ENCODE measurements at places on chromosomes 4 and X. TPM values are rescaled to one million over a fixed set of nuclear protein-coding genes. Genes with fewer than 3 reads are reported as not detected.

DNA sequence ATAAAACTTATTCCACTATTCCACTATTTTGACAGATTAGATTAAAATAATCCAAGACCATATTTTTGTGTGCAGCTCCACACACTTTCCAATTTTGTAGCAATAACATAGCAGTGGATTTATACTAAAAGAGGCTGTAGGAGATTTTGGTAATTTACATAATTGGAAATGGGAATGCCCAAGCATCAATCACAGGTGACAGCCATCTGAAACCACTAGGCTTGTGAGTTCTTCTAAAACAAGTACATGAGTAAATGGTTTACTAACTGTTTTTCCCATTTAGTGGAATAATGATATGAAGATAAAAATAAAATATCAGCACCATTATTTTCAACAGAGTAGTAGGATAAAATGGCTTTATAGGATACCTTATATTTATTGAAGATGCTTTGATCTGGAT, 4.4 kb downstream of the ANK2 start:
- peaks cover 16% of the 10 kb centered on the region for H3K4me1 ChIP-seq
- no peaks in the 10 kb centered on the region for H3K27me3 ChIP-seq
- no peak overlapping the region for H3K27ac ChIP-seq
- H3K4me3 ChIP-seq = no peak overlapping the region
- H3K36me3 ChIP-seq = no peaks in the 10 kb centered on the region

- no peak overlapping the region for H3K27ac ChIP-seq
- no peak overlapping the region for H3K4me3 ChIP-seq
- no peaks in the 10 kb centered on the region for H3K27me3 ChIP-seq
- no peaks in the 10 kb centered on the region for H3K36me3 ChIP-seq
- no peaks in the 10 kb centered on the region for H3K4me1 ChIP-seq
- DNase-seq = no peak
Measured at GRCh38 chr4:181830404-181831035, 412.7 kb upstream of the TENM3 start.

DNA sequence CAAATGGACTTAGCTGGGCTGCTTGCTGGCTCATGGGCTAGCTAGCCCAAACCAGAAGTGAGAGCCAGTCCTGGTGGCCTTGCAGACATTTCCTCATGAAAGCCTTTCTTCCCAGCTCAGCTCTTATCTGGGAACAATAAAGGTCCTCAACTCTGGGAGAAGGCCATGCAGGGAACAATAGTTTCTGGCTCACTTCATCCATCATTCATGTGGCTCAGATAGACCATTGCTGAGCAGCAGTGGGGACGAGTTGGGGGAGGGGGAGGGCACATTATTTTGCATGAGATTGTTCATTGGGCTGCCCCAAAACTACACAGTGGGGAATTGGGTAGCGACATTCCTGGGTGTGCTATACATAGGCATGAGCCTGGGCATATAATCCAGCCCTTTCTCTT, 47.6 kb downstream of the NHSL2 start:
- H3K4me3 ChIP-seq = no peak overlapping the region
- H3K27ac ChIP-seq = no peak overlapping the region
- no peaks in the 10 kb centered on the region for H3K27me3 ChIP-seq
- DNase-seq = no peak
- H3K4me1 ChIP-seq = peaks cover 17% of the 10 kb centered on the region

DNA sequence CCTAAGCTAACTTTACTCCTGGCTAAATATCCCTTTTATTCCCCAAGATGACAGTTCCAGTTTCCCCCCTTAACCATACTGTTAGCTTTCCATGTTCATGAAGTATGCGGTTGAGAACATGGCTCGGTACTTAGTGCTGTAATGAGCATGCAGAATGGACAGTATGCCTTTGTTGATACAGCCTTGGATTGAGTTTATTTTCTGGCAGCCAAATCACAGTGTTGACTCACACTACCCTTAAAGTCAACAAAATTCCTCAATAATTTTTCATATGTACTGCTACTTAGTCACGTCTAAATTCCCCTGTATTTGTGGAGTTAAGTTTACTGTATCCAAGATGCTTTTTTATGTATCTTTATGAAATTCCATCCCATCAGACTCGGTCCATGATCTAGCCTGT, 1.4 kb upstream of the VEGFC start:
- H3K27me3 ChIP-seq = no peaks in the 10 kb centered on the region
- H3K27ac ChIP-seq = peak overlapping the region; percentile 74
- H3K36me3 ChIP-seq = no peaks in the 10 kb centered on the region
- peaks cover 37% of the 10 kb centered on the region for H3K4me1 ChIP-seq

- peaks cover 7% of the 10 kb centered on the region for H3K36me3 ChIP-seq
- H3K27ac ChIP-seq = no peak overlapping the region
- peaks cover 11% of the 10 kb centered on the region for H3K4me1 ChIP-seq
- no peaks in the 10 kb centered on the region for H3K27me3 ChIP-seq
Measured at GRCh38 chr4:40857956-40858355, 108.2 kb downstream of the NSUN7 start.

DNA sequence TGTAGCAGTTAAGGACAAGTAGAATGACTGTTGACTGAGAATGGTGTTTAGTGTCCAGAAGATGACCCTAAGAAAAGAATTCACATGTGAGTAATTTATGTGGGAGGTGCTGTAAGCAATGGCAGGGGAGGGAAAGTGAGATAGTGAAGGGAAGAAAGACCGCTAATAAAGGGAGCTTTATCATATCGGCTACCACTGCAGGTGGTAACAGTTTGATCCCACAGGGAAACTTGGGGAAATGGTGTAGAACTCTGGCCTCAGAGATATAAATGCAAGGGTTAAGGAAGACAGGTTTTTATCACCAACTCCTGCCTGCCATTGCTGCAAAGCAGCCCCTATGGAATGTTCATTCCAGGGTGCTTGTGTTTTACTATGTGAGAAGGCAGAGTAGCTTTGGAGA, 489.6 kb downstream of the STPG2 start:
- DNase-seq = no peak
- no peaks in the 10 kb centered on the region for H3K36me3 ChIP-seq
- no peaks in the 10 kb centered on the region for H3K27me3 ChIP-seq
- peaks cover 9% of the 10 kb centered on the region for H3K4me1 ChIP-seq
- H3K4me3 ChIP-seq = no peak overlapping the region
- no peak overlapping the region for H3K27ac ChIP-seq

DNA sequence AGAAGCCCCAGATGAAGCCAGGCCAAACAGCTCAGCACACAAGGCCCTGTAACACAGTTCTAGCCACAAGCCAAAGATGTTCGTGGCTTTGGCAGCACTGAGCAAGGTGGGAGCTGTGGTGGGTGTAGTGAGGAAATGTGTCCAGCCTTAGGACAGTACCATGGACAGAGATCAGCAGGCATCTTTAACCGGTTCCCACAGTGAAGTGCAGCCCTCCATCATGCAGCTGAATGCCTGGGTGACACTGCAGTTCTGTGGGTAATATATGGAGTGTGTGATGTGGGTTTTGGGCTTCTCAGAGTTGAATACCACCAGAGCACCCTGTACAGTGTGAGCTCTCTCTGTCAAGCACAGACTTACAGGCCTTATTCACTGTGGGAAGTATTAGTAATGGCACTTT, 6.0 kb upstream of the NEXMIF start:
- no peak overlapping the region for H3K4me3 ChIP-seq
- no peak for DNase-seq
- no peak overlapping the region for H3K27ac ChIP-seq
- no peaks in the 10 kb centered on the region for H3K4me1 ChIP-seq

DNA sequence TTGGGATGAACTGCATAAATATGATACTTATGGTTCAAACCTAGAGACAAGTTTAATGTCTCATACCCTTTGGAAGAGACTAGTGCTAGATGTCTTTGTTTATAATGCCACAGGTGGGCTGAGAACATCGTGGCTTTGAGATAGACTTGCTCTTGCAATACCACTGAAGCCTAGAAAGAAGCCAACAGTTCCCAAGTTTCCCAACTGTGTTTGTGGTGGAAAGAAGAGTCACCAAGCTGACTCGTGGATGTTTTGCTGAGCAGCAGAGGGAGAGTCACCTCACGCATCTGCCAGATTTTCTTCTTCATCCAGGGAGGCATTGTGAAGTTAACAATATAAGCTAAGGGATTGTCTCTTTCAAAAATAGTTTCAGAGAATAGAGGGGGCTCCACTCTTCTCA, 1076.2 kb downstream of the C4orf33 start:
- no peak overlapping the region for H3K27ac ChIP-seq
- H3K4me1 ChIP-seq = no peaks in the 10 kb centered on the region
- no peaks in the 10 kb centered on the region for H3K27me3 ChIP-seq

- no peaks in the 10 kb centered on the region for H3K4me1 ChIP-seq
- no peak overlapping the region for H3K4me3 ChIP-seq
- DNase-seq = peak; percentile 53
- H3K36me3 ChIP-seq = no peaks in the 10 kb centered on the region
Measured at GRCh38 chr4:8289956-8290700, 20.6 kb downstream of the HTRA3 start.

- DNase-seq = no peak
- no peak overlapping the region for H3K4me3 ChIP-seq
- peaks cover 33% of the 10 kb centered on the region for H3K27me3 ChIP-seq
- H3K4me1 ChIP-seq = peaks cover 8% of the 10 kb centered on the region
- peaks cover 1% of the 10 kb centered on the region for H3K36me3 ChIP-seq
- H3K27ac ChIP-seq = no peak overlapping the region
Measured at GRCh38 chr4:3768842-3769641, 2.9 kb downstream of the ADRA2C start.

DNA sequence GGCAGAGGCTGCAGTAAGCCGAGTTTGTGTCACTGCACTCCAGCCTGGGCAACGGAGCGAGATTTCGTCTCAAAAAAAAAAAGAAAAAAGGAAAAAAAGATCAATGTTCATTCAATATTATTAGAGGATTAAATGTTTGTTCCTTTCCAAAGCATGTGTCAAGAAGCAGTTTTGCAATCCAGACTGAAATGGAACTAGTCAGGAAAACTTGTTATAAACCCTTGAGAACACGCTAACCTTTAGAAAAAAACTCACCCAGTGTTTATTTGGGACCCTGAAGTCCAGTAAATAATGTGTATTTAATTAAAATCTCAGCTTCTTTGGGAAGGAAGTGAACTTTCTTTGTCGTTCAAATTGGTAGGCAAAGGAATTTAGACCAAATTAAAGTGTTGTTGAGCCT, 16.4 kb upstream of the PRSS12 start:
- H3K4me3 ChIP-seq = no peak overlapping the region
- H3K4me1 ChIP-seq = peaks cover 9% of the 10 kb centered on the region
- no peaks in the 10 kb centered on the region for H3K36me3 ChIP-seq
- no peak for DNase-seq
- H3K27me3 ChIP-seq = no peaks in the 10 kb centered on the region

- H3K36me3 ChIP-seq = no peaks in the 10 kb centered on the region
- H3K4me1 ChIP-seq = no peaks in the 10 kb centered on the region
- no peak overlapping the region for H3K27ac ChIP-seq
- no peak for DNase-seq
Measured at GRCh38 chr4:137345597-137345996, 186.7 kb downstream of the PCDH18 start.

DNA sequence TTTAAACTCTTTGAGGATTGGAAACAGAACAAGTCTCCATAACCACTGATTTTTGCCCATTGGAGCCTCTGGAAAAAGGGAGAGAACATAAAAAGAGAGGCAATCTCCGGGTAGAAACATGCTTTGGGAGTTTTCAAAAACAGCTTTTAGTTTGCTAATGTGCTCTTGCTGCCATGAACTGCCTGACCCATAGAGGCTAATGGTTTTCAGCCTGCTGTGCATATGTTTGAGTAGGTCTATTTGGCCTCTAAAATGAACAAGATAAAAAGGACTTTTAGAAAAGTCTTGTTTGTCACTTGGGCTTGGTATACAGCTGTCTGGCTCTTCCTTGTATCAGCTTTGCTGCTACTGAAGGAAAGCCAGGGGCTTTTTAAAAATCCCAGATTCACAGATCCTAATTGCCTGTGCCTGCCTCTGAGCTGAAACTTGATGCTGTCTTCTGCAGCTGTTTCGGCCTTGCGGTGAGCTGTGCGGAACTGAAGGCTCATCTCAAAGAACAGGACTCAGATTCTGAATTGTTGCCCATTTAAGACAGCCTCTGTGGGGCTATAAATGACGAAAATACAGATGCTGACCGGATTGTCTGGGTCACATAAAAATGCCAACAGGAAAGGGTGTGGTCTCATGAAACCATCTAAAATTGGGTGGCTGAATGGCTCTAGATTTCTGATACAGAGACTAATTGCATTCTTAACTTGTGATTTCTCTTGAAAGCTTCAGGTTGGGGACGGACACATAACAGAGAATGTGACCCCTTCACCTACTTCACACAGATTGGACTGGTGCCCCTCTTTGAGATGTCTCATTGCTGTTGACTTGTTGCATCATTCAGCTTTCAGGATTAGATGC, 18.4 kb upstream of the ZNF41 start:
- peak overlapping the region; percentile 7 for H3K4me3 ChIP-seq
- peak overlapping the region; percentile 78 for H3K27ac ChIP-seq
- H3K27me3 ChIP-seq = no peaks in the 10 kb centered on the region
- DNase-seq = no peak
- H3K4me1 ChIP-seq = peaks cover 29% of the 10 kb centered on the region
- H3K36me3 ChIP-seq = no peaks in the 10 kb centered on the region

- DNase-seq = no peak
- no peaks in the 10 kb centered on the region for H3K4me1 ChIP-seq
Measured at GRCh38 chrX:110425222-110426154, 66.8 kb downstream of the RTL9 start.

- DNase-seq = no peak
- no peaks in the 10 kb centered on the region for H3K27me3 ChIP-seq
- no peak overlapping the region for H3K27ac ChIP-seq
- peaks cover 24% of the 10 kb centered on the region for H3K4me1 ChIP-seq
- H3K4me3 ChIP-seq = no peak overlapping the region
Measured at GRCh38 chr4:119656342-119656741, 27.7 kb upstream of the PDE5A start.

GRCh38 chr4:139443661-139444060, 10.3 kb upstream of the RAB33B start:
- H3K4me1 ChIP-seq = peaks cover 8% of the 10 kb centered on the region
- H3K36me3 ChIP-seq = peaks cover 16% of the 10 kb centered on the region
- no peak overlapping the region for H3K4me3 ChIP-seq
- H3K27ac ChIP-seq = no peak overlapping the region

MEPE gene
- total RNA-seq = not detected

NRK gene
- 13.1 TPM for total RNA-seq

TMEM150C gene
- 1.7 TPM for total RNA-seq

CCDC160 gene
- 1.6 TPM for total RNA-seq

FGFR3 gene
- 4.3 TPM for total RNA-seq

MUC7 gene
- not detected for total RNA-seq

APLN gene
- total RNA-seq = 1.3 TPM

AFM gene
- not detected for total RNA-seq

HNRNPD gene
- 124 TPM for total RNA-seq

ARMCX4 gene
- total RNA-seq = 15.4 TPM

Measured in chondrocyte (in vitro differentiated cells).